ENCODE measurements at places on chromosomes 3 and 15.
A peak's percentile ranks its signal among the peaks of the same experiment; 100 is the strongest.

GRCh38 chr3:152359385-152360248, 90.9 kb downstream of the MBNL1 start:
- DNase-seq = no peak

DNA sequence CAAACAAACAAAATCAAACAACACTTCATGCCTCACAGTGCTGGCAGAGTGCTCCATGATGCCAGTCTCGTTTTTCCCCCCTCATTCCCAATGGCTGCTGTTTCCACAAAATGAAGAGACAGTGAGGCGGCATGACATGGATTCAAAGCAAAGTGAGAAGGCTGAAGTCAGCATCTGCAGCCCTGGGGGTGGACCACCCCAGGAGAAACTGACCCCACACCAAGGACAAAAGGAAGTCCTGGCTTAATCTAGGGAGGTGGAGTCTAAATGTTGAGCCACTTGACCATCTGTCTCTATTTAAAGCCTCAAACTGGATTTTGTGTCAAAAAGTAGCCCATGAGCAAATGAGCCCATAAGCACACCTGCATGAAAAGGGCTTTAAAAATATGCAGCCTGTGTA, 151.2 kb upstream of the RORA start:
- no peak for DNase-seq

DNA sequence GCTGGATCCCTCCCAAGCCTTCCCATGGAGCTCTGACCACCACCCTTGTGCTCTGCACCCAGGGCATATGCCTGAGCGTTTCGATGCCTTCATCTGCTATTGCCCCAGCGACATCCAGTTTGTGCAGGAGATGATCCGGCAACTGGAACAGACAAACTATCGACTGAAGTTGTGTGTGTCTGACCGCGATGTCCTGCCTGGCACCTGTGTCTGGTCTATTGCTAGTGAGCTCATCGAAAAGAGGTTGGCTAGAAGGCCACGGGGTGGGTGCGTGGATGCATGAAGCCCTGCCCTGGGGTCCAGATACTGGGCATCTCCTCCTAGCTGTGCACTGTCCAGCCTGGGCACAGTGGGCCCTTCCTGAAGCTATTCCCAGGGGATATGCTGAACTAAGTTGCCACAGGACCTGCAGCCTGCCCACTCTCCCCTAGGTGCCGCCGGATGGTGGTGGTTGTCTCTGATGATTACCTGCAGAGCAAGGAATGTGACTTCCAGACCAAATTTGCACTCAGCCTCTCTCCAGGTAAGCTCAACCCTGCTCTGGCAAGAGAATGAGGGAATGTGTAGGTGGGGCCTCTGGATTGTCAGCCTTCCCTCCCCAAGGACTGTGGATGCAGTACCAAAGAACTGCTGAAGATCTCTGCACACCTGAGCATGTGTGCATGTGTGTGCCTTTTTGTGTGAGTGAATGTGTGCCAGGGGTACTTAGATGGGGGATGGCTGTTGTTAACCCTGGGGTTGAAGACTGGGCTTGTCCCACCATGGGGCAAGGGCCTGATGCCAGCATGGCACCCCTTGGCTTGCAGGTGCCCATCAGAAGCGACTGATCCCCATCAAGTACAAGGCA, 2.1 kb downstream of the MYD88 start:
- no peak for DNase-seq

DNA sequence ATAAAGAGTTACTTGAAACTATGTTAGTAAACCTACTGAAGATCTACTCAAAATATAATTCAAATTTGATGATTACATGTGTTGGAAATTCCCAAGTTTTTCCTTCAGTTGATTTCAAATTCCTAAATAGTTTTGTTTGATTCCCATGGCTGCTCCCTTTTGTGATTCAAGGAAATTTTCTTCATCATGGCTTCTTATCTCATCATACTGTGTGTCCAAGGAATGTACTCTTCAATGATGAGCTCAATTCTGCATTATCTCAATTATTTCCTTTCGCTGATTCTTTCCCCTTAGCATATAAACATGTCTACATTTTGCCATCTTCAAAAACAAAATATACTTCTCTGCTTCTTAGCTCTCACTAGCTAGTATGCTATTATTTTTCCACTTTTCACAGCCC, 460.4 kb upstream of the NAALADL2 start:
- DNase-seq = no peak

DNA sequence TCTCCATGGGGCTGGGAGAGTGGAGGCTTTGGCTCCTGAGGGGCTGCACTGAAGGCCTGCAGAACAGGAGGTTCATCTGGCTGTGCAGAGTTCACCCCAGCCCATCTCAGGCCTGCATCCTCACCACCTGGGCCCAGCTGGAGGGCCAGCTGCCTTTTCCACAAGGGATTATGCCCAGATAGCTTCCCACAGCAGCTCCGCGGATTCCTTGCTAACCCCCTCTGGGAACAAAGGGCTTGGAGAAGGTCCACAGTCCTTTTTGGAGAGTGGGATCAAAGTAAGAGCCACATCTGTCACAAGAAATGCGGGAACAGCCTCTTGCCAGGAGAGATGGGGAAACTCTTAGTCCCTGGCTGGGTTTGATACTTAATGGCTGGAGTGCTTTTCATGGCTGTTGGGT, 164.7 kb upstream of the RGMA start:
- no peak for DNase-seq

- no peak for DNase-seq
Observed at GRCh38 chr3:62928256-62928655, 53.0 kb upstream of the CADPS start.

DNA sequence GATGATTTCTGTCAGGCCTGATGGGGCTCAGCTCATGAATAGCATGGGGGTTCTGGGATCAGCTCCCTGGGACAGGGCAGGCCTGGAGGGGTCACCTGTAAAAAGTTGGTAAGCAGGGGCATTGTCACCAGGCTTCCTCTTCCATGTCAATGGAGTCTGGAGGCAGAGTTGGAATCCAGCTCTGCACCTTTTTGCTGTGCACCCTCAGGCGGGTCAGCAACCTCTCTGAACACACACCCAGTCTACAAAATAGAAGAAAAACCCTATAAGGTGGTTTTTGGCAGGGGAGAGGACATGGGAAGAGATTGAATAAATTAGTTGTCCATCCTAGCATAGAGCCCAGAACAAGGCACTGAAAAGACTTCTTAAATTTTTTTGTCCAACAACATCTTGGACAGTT, 77.2 kb upstream of the NR2E3 start:
- DNase-seq = no peak

GRCh38 chr15:77076323-77076915, 5.5 kb upstream of the TSPAN3 start:
- DNase-seq = no peak

GRCh38 chr15:82165948-82166376, 96.6 kb downstream of the EFL1 start:
- DNase-seq = no peak

- DNase-seq = peak; percentile 12
Observed at GRCh38 chr15:57245130-57245529, 131.2 kb upstream of the CGNL1 start.

DNA sequence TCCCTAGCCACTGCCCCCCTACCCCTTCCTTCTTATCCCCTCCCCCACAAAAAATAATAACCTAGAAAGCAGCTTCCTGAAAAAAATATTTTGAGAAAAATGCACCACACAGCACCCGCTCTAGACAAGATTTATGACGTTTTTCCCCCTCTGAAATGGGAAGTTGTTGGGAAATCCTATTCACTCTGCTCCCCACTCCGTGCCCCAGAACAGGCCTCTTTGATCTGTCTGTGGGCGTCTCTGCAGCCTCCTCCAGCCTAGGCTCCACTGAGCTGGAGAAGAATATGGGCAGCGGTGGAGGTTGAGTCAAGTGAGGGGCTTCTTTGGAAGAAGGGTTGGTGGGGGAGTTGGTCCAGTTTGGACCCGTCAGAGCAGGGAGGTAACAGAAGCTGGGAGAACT, 28.5 kb upstream of the POLG start:
- peak; percentile 62 for DNase-seq
